ENCODE measurements at places on chromosomes 13 and 19.

GRCh38 chr13:112833551-112834257 lies 135.3 kb upstream of the MCF2L start:
- DNase-seq, result no peak

DNA sequence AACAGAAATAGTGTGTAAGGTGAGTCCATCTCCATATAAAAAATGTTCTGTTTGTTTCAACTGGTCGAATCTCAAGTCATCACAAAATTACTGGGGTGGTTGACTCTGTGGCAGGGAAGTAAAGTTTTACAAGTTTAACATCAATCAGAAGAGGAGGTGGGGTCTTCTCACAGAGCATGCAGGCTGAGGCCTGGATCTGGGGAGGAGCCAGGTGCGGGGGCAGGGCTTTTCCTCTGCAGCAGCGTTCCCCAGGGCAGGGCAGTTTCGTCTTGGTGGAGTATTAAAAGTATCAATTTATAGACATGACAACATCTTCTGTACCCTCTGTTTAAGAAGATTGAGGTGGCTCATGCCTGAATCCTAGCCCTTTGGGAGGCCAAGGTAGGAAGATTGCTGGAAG lies 68.8 kb downstream of the SLC7A9 start:
- no peak for DNase-seq

- DNase-seq, result no peak
Observed at GRCh38 chr19:2055931-2056836, 5.1 kb upstream of the MKNK2 start.

- peak; percentile 58 for DNase-seq
Observed at GRCh38 chr13:103067751-103068555, 1.7 kb upstream of the SLC10A2 start.

GRCh38 chr13:45132369-45133064 lies 12.2 kb downstream of the GTF2F2 start:
- DNase-seq, result no peak

- DNase-seq, result no peak
Observed at GRCh38 chr13:48383384-48383783, 29.5 kb downstream of the LPAR6 start.

GRCh38 chr13:74114202-74114601 lies 20.0 kb downstream of the KLF12 start:
- no peak for DNase-seq

DNA sequence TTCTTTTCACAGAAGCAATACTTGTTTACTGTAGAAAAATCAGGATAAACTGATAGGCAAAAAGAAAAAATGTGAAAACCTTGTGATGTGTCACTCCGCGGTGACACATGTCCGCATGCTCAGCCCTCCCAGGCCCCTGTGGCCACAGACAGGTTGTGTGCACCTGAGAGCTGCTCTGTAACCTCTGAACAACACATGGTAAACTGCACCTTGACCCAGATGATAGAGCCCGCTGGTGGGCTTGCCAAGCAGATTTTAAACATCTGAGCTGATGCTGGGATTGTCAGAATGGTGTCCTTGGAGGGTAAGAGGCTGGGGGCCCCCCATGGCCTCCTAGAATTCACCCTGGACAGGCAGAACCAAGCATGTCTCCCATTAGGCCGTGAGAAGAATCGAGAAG lies 33.8 kb downstream of the DHRS12 start:
- DNase-seq, result no peak

GRCh38 chr13:49319951-49320350 lies 72.2 kb downstream of the CDADC1 start:
- DNase-seq, result no peak

GRCh38 chr19:12786141-12786870 lies 5.0 kb upstream of the JUNB start:
- no peak for DNase-seq

DNA sequence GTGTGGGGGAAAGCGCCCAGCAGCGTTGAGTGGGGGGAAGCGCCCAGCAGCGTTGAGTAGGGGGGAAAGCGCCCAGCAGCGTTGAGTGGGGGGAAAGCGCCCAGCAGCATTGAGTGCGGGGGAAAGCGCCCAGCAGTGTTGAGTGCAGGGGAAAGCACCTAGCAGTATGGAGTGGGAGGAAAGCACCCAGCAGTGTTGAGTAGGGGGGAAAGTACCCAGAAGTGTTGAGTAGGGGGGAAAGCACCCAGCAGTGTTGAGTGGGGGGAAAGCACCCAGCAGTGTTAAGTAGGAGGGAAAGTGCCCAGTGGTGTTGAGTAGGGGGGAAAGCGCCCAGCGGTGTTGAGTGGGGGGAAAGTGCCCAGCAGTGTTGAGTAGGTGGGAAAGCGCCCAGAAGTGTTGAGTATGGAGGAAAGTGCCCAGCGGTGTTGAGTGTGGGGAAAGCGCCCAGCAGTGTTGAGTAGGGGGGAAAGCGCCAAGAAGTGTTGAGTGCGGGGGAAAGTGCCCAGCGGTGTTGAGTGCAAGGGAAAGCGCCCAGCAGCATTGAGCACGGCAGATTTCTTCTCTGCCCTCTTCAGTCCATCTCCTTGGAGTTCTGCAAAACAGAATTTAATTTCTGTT lies 138.4 kb downstream of the ATP11A start:
- DNase-seq, result no peak

GRCh38 chr13:96817336-96817941 lies 176.8 kb downstream of the OXGR1 start:
- peak; percentile 30 for DNase-seq

DNA sequence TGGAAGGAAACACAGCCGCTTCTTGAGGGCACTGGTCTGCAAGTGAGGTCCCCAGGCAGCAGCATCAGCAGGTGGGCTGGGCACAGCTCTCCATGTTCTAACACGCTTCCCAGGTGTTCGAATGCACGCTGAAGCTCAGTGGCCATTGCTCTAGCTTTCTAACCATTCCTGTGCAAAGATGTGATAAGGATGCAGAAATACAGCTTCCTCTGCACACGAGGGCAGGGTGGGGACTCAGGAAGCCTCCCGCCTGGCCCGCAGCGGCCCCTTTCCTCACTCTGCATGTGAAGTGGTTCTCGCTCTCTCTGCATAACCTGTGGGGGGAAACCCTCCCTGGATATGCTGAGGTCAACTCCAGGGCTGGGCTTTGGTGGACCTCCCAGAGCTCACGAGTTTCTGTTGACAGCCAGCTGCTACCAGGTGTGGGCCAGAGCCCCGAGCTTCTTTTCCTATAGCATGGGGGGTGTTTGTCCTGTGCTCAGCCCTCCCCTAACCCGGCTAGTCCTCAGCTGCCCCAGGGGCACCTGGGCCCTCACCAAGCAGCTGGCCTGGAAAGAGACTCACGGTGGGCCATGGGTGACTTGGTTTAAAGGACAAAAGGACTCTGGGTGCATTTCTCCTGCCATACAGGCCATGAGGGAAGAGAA lies 168.2 kb downstream of the TEX29 start:
- no peak for DNase-seq

GRCh38 chr13:79502859-79503468 lies 22.0 kb downstream of the NDFIP2 start:
- no peak for DNase-seq

- no peak for DNase-seq
Observed at GRCh38 chr13:31276421-31276820, 76.6 kb downstream of the B3GLCT start.

DNA sequence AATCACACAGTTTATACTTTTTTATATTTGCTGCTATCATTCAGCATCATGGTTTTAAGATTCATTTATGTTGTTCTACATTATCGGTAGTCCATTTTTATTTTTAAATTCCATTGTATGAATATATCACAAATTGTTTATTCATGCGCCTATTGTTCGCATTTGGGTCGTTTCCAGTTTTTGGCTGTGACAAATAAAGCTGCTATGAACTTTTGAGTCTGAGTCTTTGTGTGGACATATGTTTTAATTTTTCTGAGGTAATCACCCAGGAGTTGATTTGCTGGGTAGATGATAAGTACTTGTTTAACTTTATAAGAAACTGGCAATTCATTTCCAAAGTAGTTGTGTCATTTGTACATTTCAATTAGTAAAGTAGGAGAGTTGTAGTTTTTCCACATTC lies 74.2 kb upstream of the CSNK1A1L start:
- no peak for DNase-seq

GRCh38 chr13:43614063-43614462 lies 172.7 kb downstream of the ENOX1 start:
- no peak for DNase-seq

DNA sequence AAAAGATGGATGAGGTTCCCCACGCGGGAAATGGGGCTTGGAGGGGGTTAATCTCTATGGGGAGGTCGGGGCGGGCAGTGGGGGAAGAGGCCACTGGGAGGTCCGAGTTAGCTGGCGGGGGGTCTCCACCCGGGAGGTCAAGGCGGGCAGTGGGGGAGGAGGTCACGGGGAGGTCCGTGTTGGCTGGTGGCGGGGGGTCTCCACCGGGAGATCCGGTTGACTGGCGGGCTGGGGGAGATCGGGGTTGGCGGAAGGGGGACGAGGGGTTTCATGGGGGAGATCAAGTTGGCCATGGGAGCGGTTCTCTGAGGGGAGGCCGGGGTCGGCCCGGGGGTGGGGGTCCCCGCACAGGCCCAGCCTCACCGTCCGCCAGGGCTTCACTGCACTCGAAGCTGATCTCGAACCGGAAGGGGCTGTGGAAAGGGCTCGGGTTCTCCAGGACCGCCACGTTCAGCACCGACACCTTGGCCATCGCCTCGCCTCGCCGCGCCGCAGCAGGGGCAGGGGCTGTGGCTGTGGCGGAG lies 342 bp downstream of the ASF1B start:
- no peak for DNase-seq

DNA sequence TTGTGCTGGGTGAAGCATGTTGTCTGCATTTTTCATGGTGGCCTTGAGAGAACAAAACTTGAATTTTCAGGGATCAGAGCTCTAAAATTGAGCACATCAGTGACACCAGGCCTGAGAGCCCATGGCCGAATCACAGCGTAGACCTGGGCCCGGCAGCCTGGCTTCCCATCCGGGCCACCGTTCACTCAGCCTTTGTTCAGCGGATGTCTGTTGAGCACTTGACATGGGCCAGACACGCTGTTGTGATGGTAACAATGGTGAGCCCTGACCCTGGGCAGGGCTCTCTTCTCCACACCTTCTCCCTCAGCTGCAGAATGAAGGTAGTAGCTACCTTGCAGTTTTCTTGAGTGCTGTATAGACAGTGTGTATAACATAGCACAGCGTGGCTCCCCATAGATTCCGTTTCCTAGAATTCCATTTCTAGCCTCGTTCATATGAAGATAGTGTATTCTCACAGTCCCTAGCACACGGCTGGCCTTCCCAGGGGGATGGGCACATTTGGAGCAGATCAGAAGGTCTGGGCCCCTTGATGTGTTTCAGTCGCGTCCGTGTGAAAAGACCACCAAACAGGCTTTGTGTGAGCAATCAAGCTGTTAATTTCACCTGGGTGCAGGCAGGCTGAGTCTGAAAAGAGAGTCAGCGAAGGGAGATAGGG lies 75.3 kb downstream of the RAB20 start:
- DNase-seq, result no peak

GRCh38 chr13:33286128-33286527 lies 573 bp upstream of the STARD13 start:
- DNase-seq, result no peak

GRCh38 chr13:101053301-101054093 lies 362.8 kb downstream of the NALCN start:
- DNase-seq, result no peak

GRCh38 chr13:90402613-90403012 lies 944.9 kb upstream of the MIR17HG start:
- DNase-seq, result no peak

DNA sequence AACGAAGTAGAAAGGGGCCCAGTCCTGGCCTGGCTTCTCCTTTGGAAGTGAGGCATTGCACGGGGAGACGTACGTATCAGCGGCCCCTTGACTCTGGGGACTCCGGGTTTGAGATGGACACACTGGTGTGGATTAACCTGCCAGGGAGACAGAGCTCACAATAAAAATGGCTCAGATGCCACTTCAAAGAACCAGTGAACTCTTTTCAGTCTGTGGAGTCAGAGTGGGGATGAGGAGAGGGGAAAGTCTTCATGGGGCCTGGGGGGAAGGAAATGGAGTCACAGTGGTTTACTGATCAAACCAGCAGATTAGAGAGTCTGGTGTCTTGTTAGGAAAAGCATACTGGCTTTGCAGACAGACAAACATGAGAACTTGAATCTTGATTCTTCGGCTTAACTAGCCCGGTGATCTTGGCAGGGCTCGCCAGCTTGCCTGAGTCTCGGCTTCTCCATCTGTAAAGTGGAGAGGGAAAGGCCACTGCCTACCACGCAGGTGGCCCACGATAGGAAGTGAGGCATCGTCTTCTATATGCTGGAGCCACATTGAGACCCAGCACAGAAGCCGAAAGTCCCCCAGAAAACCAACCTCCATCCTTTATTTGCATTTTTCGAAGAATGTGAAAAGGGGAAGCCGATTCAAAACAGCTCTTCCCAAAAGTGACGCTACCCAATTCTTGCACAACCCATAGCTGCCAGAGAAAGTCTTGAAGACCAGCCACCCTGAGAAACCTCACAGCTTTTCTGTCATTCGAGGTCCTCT lies at the start of gene FFAR1:
Gene FFAR1, plus strand, starts transcription at position 732 of the 759 bp plus-strand sequence. CDS start 3,650 bp downstream, outside the sequence.
- DNase-seq, result no peak

DNA sequence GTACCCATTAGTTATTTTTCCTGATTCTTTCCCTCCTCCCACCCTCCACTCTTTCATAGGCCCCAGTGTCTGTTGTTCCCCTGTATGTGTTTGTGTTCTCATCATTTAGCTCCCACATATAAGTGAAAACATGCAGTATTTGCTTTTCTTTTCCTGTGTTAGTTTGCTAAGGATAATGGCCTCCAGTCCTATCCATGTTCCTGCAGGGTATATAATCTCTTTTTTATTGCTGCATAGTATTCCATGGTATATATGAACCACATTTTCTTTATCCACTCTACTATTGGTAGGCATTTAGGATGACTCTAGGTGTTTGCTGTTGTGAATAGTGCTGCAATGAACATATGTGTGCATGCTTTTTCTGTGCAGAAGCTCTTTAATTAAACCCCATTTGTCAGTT lies 79.4 kb downstream of the ZMYM2 start:
- DNase-seq, result no peak

DNA sequence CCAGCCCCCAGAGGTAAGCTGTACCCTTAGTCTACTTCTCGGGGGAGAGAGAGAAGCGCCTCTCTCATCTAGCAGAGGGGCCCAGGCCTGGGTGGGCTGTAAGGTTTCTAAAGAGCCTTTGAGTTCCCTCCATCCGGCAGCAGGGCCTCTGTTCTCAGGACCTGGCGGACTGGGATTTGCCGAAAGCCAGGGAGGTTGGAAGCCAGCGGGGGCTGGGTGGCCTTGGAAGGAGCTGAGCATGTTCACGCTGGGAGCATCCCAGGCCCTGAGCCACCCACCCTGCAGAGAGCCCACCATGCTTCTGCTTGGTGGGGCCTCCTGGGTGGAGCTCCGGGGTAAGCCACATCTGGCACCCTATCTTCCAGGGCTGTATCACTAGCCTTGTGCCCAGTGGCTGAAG lies 7.8 kb downstream of the SLC7A10 start:
- no peak for DNase-seq

- DNase-seq, result peak; percentile 86
Observed at GRCh38 chr19:18571564-18572344, at the start of gene UBA52. Gene UBA52 (plus strand): TSS chr19:18571857. CDS start chr19:18573301, 1,444 bp downstream.

DNA sequence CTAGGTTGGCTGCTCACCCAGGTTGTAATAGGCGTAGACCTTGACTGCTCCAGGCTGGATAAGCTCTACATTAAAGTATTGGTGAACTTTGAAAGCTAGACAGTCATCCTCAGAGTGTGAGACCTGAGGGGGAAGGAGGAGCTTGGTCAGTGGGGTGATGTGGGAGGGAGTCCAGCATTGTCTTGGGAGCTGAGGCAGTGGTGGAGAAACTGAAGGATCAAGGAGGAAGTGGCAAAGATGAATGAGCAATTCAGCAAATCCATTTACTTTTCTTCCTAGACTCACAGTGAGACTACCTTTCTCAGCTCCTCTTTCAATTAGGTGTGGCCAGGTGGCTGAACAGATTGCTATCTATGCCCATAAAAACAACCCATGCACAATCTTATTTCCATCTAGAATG lies 10.2 kb upstream of the TNFSF14 start:
- no peak for DNase-seq
